ENCODE measurements at places on chromosomes 7 and 10.

DNA sequence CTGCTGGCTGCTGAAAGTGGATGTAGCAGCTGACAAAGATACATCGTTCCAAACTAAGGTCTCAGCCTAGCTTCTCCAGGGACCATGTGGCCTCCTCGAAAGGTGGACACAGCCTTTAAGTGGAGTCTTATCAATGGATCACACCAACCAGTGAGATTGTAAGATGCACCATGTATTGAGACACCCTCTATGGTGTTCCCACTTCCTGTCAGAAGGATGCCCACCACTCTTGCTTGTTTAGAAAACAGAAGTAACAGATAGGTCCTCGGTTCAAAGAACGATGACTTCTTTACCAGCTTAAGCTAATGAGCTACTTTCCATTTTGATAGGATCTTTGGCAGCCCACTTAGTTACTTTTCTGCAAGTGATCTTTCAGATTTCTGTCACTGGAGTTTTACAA lies 34.3 kb downstream of the SLC25A13 start:
- no peak for DNase-seq

GRCh38 chr7:17046259-17046658 lies 164.5 kb upstream of the AGR3 start:
- no peak for DNase-seq

- no peak for DNase-seq
These were observed 242.4 kb downstream of the ARHGAP21 start for GRCh38 chr10:24481241-24481640.

DNA sequence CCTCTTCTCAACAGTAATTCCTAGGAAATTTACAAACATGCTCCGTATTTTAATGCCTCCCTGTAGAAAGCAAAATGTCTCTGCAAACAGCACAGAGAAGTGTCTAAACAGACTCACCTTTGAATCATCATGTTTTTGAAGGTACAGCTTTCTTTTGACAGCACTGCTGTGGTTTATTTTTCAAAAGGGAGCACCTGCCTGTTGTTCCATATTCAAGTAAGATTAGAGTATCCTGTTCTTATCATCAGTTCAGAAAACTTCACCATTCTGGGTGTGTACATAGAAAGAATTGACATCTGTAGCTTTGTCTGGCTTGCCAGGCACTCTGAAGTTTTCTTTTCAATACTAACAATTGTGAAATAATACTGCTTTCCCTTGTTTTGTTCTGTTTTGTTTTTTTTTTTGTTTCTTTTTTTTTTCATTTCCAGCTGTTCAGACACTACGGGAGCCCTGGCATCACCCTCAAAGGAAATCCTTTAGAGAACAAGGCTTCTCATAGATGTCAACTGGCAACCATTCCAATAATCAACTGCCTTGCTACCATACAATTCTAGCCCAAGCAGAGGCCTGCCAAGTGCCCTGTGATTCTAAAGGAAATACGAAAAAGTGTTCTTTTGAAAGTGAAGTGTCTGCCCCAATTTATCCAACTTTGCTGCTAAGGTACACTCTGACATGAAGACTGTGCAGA lies 275.9 kb downstream of the PRPF18 start:
- no peak for DNase-seq

GRCh38 chr7:4764402-4765007 lies 10.9 kb upstream of the AP5Z1 start:
- no peak for DNase-seq

DNA sequence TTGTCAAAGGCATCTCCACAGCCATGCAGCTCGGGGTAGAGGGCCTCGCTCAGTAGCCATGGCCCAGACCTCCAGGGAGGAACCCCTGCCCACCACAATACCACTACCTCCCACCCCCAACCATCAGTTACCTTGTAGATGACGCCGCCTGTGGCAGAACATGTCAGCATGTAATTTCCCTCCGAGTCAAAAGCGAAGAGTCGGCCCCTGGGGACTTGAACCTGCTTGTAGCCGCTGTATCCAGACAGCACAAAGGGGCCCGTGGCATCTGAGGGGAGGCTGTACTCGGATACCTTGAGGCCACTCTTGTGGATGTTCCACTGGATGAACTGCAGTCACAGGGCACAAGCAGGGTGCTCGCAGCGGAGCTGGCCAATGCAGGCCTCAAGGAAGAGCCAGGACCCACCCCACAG lies 16.3 kb upstream of the CYREN start:
- DNase-seq, result no peak

DNA sequence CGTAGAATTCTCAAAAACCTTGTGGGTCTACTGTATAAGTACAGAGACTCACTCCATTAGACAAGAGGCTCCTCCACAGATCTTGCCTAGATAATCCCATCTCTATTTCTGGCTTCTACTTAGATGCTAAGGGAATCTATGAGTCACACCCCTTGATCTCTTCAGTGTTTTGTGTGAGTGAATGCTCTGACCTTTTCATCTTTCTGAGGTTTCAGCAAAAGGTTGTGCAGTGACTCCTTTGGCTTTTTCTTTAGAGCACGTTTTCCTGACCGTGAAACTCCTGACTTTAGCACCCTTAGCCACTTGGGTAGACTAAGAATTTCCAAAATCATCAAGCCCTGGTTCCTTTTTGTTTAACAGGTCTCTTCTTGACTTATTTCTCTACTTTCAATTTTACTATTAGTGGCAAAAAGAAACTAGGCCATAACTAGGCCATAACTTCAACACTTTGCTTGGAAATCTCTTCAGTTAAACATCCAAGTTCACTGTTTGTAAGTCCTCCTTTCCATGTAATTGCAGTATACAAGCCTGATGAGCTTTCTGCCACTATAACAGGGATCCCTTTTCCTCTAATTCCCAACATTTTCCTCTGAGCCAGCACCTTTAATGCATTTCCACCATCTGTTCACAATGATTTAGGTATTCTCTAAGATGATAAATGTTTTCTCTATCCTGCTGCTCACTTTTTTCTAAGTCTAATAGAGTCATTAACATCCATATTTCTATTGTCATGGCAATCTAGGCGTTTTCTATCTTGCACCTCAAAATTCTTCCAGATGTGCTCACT lies 19.4 kb downstream of the COPG2 start:
- DNase-seq, result no peak

DNA sequence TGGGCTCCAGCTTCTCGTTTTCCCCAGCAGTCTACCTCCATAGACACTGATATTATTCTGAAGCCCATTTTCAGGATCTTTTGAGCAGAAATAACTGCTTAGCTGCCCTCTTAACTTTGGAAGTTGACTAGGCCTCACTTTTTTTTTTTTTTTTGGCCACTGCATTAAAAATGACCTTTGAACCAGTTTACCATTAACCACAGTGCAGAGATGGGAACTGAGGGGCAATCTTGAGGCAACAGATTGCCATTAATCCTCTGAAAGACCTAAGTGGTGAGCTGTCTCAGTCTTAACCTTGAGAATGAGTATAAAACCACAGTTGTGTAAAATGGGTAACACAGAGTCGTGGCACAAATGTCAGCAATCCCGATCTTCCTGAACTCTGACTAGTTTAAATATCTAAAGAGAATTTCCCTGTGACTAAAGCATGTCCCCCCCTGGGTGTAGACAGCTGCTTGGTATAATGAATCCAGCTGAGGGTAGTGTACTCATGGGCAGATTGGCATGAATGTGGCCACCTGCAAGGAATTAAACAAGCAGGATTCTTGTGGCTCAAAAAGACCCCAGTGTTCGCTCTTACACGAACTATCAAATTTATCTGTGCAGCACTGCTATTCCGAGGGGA lies 46.1 kb upstream of the FMC1 start:
- DNase-seq, result no peak

DNA sequence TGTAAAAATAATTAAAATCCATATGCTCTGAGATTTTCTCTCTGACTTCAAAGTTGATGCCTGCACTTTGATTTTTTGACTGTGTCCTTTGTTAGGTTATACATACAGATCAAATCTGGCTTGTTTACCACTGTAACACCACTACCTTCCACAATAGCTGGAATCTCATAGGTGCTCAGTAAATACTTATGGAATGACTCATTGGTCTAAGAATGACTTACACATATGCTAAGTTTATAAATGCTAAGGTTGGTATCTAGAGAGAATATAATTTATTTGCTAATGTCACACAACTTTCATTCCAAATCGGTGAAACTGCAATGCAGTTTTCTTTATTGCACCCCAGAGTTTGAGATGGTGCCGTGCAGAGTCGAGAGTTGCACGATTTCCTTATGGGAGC lies 578.5 kb downstream of the SH2D4B start:
- no peak for DNase-seq

- no peak for DNase-seq
These were observed 96.4 kb downstream of the PRKG1 start for GRCh38 chr10:51170518-51171245.

DNA sequence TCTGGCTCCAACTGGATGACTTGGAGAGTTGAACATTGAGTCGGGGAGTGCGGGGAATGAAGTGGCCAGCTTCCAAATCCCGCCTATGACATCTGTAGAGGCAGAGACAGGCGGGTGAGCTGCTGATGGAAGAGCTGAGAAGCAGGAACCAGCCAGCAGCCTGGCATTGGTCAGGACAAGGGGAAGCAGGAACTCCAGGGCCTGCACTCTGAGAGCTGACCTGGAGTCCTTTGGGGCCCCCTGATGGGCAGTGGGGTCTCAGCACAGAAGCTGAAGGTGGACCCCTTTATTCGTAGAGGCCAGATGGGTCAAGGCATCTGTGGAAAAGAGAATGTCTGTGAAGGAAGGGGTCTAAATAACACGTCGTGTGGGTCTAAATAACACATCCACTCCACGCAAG lies 57.0 kb downstream of the SEC61G start:
- DNase-seq, result no peak

GRCh38 chr7:155533827-155534690 lies 12.3 kb downstream of the CNPY1 start:
- no peak for DNase-seq

DNA sequence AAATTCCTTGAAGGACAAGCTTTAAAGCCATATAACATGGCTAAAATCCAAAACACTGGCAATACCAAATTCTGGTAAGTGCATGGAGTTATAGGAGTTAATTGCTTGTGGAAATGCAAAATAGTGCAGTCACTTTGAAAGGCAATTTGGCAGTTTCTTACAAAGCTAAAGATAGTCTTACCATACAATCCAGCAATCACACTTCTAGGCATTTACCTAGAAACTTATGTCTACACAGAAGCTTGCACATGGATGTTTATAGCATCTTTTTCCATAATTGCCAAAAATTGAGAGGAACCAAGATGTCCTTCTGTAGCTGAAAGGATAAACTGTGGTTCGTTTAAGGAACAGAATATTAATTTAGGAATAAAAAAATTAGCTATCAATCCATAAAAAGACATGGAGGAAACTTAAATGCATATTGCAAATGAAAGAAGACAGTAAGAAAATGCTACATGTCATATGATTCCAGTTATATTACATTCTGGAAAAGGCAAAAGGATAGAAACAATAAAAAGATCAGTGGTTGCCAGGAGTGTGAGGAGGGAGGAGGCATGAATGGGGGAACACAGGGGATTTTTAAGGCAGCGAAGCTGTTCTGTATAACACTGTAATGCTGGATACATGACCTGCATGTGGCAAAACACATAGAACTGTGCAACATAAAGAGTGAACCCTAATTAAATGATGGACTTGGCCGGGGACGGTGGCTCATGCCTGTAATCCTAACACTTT lies 51.9 kb downstream of the GNAT3 start:
- no peak for DNase-seq

DNA sequence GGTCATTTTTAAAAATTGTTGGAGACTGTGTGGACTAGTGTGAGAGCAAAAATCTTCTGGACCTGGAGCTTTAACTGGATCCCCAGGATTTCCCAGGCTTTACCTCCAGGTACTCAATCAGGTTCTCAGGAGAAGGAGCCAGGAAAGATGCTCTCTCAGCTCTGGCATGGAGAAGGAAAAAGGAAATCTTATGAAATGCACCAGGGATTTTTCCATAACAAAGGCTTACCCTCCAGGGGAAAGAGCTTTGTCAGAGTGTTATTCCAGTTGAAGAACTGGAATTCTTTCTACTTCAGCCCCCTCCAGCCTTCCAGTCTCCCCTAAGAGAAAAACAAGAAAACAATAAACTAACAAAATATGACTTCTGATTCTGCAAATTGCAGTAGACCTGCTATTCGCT lies 436.7 kb upstream of the ANKRD30A start:
- no peak for DNase-seq

- no peak for DNase-seq
These were observed 103.3 kb upstream of the DIP2C start for GRCh38 chr10:792792-793100.

- no peak for DNase-seq
These were observed 349.2 kb downstream of the RNLS start for GRCh38 chr10:88233870-88234269.

DNA sequence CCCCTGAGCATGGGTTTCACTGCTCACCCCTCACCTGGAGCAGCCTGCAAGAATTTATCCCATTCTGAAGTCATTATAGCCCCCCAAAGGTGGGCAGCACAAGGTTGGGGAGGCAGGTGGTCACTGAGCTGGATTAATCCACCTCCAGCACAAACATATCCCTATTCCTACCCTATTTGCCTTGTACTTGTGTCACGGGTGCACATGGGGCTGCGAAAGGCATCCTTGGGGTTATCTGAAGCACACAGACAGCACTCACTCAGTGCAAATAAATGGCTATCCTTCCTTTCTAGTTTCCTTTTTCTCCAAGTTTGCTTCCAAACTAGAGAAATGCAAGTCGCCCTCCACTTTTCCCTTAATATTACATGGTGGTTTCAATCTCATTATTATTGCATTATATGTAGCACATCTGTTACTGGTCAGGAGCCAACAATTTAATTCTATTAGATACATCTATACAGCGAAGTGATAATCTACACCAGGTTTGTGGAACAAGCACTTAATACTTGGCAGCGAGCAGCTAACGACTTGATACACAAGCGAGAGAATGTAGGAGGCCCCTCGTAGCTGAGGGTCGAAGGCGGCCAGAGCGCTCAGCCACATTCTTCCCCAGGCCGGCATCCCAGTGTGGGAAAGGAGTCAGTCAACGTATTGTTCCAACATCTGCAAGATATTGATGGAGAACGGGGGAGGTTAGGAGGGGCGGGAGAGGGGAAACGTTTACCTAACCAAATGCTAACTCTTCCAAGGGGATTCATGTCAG lies 121.3 kb upstream of the HABP2 start:
- no peak for DNase-seq

DNA sequence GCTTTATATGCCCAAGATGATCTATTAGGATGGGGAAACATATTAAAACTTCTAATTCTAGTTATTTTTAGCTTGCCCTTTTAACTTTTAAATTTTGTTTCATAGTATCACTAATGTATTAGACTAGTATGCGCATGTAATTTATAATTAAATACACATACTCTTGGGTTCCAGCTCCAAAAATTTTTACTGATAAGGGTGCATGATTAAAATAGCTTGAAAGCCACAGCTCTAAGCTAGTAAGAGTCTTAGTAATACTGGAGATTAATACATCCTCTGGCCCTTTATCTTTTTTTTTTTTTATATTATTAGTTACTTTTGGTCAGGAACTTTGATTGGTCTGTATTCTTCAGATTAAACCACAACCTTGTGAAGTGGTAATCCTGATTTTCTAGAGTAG lies 53.6 kb downstream of the ATXN7L1 start:
- DNase-seq, result no peak

All from stimulated activated CD4-positive, alpha-beta T cell treated with anti-CD3 and anti-CD28 coated beads, Interleukin-15, amount 100 ng/mL, for 1 hour (primary cell).